CD4-positive, alpha-beta T cell treated with Interferon gamma for 1 hour (primary cell): ENCODE measurements at places on chromosomes 7 and 10.

DNA sequence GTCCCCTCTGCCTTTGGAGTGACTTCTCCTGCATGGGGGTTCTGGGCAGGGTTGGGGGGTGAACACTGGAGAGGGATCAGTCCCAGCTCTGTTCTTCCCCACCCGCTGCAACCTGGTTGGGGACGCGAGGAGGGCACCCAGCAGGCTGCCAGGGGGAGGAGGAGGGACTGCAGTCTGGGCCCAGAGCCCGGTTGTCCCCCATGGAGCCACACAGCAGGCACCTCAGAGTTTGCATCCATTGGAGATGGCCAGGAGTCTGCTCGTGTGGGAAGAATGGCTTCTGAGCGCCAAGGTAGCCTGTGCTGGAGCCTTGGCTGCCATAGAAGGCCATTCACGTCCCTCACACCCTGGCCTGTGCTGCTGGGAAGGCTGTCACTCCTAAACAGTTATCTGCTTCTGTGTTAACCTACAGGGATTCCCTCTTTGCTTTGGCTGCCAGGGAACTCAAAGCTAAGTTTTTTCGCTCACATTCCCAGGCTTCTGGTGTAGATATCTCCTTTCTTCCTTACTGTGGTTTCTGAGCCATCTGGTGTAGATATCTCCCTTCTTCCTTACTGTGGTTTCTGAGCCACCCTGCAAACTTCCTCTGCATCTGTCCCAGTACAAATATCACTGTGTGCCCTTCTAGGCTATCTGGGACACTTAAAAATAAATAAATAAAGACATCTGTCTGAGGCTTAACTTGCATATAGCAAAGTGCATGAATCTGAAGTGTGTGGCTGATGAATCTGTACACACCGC lies 133.7 kb downstream of the LHPP start:
- DNase-seq: no peak

GRCh38 chr7:26351171-26351570 lies 59.5 kb downstream of the SNX10 start:
- no peak for DNase-seq

DNA sequence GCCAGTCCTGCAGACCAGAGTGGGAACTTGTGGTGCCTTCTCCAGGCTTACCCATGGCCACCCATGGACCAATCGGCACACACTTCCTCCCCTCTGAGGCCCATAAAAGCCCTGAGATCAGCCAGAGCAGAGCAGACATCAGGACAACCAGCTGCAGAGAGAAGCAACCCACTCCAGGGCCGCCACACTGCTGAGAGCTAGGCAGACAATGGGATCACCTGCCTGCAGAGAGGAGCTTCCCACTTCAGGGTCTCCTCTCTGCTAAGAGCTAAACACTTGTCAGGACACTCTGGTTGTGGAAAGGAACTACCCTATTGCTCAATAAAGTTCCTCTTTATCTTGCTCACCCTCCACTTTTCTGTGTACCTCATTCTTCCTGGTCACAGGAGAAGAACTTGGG lies 34.0 kb downstream of the C7orf25 start:
- peak; percentile 17 for DNase-seq

GRCh38 chr10:24902400-24902728 lies 50.0 kb downstream of the PRTFDC1 start:
- no peak for DNase-seq

DNA sequence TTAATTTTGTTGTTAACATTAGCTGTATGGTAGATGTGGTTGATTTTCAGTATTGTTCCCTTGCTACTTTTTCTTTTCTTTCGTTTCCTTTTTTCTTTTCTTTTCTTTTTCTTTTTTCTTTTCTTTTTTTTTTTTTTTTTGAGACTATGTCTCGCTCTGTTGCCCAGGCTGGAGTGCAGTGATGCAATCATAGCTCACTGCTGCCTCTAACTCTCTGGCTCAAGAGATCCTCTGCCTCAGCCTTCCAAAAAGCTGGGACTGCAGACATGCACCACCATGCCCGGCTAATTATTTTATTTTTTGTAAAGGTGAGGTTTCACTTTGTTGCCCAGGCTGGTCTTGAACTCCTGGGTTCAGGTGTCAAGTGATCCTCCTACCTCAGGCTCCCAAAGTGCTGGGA lies 14.4 kb downstream of the SLC26A3 start:
- no peak for DNase-seq
